ENCODE measurements at places on chromosomes 5 and 9.

DNA sequence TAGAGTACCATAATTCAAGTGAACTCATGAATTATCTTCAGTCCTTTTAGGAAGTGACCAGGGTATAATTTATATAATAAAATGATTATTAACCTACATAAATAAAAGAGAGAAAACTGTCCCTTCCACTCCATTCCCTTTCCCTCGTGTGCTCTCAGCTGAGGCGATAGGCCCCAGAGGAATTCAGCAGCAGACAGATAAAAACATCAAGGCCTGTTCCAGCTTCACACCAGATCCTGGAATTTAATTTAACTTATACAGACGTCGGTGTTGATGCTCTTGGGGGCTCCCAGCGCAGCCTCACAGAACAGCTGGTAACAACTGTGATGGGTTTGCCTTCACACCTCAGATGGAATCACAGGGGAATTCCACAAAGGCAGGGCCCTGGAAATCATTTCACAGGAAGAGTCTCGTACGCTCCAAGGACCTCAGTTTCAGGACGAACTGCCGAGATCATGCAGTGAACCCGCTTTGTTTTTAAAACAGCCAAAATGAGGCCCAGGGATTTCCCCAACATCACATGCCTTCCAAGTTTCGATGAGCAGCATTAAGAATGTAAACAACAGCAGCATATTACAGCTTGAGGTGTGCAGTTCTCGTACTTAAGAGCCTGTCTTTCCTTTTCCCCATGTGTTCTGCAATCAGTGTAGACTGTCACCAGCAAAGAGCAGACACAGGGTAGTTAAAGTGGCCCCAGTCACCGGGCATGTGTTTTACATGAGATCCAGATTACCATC is 73.6 kb upstream of the ALDH1B1 start:
- DNase-seq: no peak

GRCh38 chr5:90558344-90559192 is at the start of gene ADGRV1:
ADGRV1 (plus strand) TSS chr5:90558797; CDS start chr5:90558896, 99 bp downstream.
- DNase-seq: peak; percentile 10

DNA sequence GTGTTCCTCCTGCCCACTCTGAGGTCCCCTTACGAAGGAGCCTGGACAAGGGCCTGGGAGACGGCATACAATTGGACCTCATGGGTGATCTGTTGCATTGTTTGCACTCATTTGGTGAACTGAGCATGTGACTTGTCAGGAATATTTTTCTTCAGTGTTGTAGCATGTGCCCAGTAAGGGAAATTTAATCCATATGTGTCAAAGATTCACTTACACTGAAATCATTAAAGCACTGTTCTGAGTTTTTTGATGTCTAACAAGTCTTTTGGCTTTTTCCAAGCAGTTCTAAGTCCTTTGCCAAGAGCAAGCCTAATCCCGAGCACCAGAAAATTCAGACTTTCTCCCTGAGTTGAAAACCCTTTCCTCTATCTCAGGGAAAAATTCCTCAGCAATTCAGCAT is 61.6 kb upstream of the RPS23 start:
- DNase-seq: no peak

- no peak for DNase-seq
Observed at GRCh38 chr5:38478166-38478565, 78.3 kb downstream of the LIFR start.

DNA sequence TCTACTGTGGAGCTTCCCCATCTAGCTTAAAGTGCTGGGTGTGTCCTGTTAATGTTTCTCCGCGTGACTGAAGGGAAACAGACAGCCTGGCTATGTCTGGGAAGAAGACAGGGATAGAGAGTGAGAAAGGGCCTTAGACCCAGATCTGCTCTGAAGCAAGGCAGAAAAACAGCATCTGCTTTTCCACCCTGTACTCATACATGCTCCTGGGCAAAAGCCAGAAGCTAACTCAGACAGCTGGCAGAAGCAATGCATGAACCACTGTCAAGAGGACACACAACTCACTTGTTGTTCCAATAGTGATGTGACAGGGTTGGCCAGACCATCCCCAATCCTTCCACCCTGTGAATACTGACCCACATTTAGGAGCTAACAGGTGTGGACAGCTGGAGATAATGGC is 63.3 kb downstream of the DPYSL3 start:
- DNase-seq: no peak

GRCh38 chr5:50663636-50664035 is 2.8 kb upstream of the PARP8 start:
- DNase-seq: no peak

GRCh38 chr9:89780959-89781358 is 176.1 kb downstream of the GADD45G start:
- no peak for DNase-seq

- no peak for DNase-seq
Observed at GRCh38 chr5:177973066-177973635, 22.9 kb downstream of the PROP1 start.

- peak; percentile 35 for DNase-seq
Observed at GRCh38 chr9:76459694-76460635, 983 bp downstream of the GCNT1 start.

- DNase-seq: no peak
Observed at GRCh38 chr5:1544294-1544961, 20.7 kb upstream of the LPCAT1 start.

GRCh38 chr9:98101868-98102273 is 17.2 kb downstream of the TRIM14 start:
- peak; percentile 89 for DNase-seq

GRCh38 chr9:116774421-116775180 is 87.5 kb downstream of the TRIM32 start:
- no peak for DNase-seq

DNA sequence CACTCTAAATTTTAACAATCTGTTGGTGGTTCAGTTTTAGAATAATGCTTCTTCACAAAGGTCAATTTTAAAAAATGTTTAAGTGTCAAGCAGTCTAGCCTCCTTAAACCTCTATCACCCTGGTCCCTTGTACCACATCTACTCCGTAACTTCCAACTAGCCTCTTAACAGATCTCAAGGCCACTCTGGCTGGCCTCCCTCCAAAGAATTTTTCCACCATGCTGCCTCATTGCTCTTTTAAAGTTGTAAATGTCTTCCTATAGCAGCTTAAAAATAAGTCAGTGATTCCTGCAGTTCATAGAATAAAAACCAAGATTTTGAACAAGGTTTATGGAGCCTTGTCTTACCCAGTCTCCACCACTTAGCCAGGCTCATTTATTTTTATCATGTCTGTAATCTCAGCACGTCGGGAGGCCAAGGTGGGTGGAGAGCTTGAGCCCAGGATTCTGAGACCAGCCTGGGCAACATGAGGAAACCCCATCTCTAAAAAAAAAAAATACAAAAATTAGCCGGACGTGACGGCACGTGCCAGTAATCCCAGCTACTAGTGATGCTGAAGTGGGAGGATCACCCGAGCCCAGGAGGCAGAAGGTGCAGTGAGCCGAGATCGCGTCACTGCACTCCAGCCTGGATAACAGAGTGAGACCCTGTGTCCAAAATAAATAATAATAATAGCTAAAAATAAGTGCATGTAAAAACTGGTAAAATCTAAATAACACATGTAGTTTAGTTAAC is 924.9 kb upstream of the DMAC1 start:
- DNase-seq: no peak

DNA sequence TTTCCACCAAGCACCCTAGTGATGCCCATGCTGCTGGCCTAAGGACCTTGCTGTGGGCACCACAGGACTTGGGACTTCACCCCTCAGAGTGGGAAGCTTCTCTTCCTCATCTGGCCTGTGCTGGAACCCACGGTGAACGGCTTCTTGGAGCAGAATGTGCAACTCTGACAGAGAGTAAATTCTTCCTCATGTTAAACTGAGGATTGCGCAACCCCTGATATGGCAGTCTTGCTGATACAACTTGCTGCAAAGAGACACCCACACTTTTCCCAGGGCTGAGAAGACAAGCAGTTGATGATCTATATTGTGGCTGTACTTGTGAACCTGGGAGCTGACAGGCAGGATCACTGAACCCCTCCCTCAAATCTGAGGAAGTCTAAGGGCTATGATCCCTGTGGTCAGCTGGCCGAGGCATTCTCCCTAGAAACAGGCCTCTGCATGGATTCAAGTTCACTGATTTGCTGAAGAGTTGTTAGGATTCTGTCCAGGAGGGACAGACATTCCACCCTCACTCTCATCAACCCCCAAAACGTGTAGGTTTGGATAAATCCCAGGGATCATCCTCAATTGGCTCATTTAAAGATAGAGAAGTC is 307.2 kb downstream of the MTRR start:
- no peak for DNase-seq

- DNase-seq: no peak
Observed at GRCh38 chr5:1779782-1780613, 19.6 kb downstream of the MRPL36 start.

DNA sequence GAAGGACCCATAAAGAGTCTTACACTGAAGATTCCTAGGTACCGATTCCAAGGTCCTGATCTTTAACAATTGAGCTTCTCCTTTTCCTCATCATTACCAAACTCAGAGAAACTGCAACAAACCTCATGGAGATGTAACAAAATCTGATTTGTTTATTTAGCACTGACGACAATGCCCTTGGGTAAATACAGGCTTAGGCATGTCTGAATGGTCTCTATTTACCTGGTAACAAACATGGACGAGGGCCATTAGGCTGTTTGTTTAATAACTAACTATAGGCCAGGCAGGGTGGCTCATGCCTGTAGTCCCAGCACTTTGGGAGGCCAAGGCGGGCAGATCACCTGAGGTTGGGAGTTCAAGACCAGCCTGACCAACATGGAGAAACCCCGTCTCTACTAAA is 333.3 kb downstream of the AGTPBP1 start:
- DNase-seq: no peak

GRCh38 chr5:130720355-130720754 is 444.7 kb downstream of the HINT1 start:
- DNase-seq: no peak

DNA sequence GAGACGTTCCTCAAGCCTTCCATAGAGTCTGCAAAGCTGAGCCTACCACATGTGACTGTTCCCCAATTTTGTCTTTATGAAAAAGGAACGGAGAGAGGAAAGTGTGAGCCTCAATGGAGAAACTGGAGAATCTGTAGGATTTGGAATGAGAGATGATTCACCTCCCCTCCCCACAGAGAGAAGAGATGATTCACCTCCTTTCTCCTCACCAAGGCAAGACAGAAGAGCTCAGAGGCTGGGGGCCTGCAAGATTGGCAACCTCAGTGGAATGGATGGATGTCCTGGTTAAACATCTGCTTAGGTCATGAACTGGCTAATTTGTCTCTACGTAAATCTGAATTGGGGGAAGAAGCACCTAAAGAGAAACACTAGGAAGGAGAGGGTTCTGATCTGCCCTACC is 17.0 kb upstream of the MOCS2 start:
- DNase-seq: no peak

- no peak for DNase-seq
Observed at GRCh38 chr9:99282406-99282805, 60.3 kb downstream of the SEC61B start.

GRCh38 chr5:91562922-91563321 is 179.8 kb upstream of the ARRDC3 start:
- DNase-seq: no peak

- no peak for DNase-seq
Observed at GRCh38 chr5:180323160-180323559, 30.0 kb downstream of the GFPT2 start.

DNA sequence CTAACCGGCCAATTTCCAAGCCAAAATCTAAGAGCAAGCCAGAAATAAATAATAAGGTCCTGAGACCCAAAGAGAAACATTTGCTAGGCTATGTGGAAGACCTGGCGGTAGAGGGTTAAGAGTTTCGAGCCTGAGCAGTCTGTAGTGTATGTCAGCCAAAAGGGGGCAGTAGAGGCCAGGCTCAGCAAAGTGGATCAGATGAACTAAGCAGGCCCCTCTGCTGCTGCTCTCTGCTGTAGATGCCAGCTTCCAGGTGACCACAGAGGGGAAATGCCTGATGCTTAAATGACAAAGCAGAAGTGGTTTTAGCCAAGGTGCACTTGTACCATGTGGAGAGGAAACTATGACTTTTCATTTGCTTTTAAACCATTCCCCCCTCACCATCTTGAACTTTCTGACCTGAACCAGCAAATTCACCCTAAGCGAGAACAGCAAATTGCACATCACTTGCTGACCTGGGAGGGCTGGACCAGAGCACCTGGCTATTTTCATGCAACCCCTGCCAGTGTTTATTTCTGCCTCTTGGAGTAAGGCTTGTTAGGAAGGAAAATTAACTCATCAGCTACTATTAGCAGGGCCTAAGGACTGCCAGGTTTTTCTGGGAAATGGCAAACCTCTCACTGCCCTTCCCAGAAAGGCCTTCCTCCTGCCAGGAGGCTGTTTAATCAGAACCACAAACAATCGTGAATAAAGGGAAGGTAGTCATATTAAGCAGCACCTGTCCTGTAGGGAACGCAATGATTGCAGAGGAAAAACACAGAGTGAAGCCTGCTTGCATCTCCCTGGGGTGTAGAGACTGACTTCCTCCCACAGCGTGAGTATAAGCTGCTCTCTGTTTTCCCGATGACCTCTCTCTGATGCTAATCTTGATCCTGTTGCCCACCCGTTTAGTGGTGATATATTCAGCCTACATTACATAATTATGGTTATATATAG is 818.2 kb downstream of the TLR4 start:
- DNase-seq: peak; percentile 33

DNA sequence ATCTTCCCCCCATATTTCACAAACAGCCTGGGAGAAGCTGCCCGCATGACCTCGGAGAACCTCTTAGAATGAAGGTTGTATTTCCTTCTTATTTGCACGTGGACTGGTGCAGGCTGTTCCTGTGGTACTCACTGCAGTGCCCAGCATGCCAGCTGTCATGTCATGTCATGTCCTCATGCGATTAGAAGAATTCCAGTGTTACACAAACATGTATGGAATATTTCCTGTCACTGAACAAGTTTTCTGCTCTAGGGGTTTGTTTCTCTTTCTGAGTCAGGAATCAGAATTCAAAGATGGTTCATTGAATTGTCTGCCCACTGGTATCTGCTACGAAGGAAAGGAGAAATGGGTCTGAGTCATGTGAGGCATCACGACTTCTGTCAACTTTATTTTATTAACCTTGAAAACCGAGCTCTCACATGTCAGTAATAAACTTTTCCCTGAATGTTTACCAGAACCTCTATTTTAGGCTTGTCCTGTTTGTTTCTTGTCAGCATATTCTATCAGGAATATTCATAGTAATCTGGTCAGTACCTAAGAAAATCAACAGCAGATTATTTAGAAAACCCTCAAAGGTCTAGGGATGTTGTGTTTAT is 415.6 kb downstream of the GADD45G start:
- DNase-seq: no peak

DNA sequence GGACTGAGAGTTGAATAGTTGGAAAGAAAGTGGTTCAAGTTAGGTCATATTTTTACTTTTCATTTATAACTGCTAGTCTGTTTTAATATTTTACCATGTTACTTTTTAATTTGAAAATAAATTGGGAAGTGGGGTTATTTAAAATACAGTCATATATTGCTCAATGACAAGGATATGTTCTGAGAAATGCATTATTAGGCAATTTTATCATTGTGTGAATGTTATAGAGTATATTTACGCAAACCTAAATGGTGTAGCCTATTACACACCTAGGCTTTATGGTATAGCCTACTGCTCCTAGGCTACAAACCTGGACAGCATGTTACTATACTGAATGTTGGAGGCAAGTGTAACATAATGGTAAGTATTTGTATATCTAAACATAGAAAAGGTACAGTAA is 5.2 kb downstream of the CCDC152 start:
- DNase-seq: no peak

DNA sequence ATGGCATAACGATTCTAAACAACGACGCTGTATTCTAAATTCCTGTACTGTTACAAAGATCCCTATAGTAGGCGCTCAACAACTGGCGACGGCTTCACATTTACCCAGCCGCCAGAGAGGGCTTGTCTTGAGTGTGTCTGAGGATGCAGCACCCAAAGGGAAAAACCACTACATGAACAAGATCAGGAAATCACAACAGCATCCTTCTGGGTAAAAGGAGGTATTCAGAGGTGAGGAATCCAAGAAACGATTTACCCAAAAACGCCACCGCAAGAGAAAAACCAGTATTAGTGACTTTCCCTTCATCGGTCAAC is 711 bp downstream of the TTC33 start:
- peak; percentile 78 for DNase-seq

Data from activated CD8-positive, alpha-beta T cell treated with anti-CD3 and anti-CD28 coated beads for 36 hours (primary cell).